ENCODE measurements at places on chromosomes 2 and 18.
A peak's percentile ranks its signal among the peaks of the same experiment; 100 is the strongest.

GRCh38 chr2:160271171-160272086 lies 71.4 kb upstream of the ITGB6 start:
- DNase-seq: no peak

GRCh38 chr18:49561289-49562193 lies at the start of gene LIPG:
LIPG (plus strand) TSS chr18:49562057; CDS start chr18:49562309, 252 bp downstream.
- no peak for DNase-seq

- no peak for DNase-seq
Observed at GRCh38 chr2:26717362-26717761, 24.8 kb downstream of the KCNK3 start.

GRCh38 chr2:230225486-230225885 lies at the start of gene SP140:
SP140 (plus strand) TSS chr2:230225736; CDS start chr2:230225845, 109 bp downstream.
- DNase-seq: peak; percentile 32

DNA sequence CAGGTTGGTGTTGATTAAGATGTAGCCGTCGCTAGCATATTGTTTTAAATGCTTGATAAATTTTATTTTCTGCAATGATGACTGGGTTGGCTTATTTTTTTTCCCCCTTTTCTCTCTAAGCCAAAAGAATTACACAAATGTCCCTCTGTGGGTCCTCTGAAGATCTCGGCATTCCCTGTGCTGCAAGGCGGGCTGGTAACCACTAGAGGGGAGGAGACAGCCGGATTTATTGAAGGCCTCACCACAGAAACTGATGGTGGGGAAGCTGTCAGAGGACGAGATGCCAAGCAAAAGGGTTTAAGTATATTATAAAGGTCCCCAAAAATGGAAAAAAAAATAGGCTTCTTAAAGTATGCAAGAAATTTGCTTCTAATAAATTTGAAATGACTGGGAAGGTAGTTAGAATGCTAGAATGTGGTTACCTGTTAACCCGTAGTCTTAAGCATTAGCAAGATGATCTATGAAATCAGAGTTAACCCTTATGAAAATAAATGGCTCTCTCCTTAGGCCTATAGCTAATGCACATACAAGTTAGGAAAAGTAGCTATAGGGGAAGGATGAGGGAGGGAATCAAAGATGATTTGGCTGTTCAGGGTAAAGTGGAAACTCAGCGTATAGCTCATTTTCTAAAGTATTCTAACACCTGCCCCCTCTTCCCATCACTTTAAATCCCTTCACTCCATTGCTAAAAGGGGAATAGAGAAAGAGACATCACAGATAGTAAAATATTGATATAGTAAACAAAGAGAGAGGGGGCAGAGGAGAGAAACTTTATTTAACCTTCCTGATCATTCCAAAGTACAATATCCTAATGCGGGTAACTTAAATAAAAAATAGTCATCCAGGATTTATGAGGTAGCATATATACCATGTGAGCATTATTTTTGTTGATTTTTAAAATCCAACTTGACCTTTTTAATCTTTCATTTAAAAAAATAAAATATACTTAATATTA lies 894.5 kb upstream of the POU3F3 start:
- no peak for DNase-seq

- DNase-seq: no peak
Observed at GRCh38 chr18:78207942-78208341, 771.7 kb upstream of the SALL3 start.

DNA sequence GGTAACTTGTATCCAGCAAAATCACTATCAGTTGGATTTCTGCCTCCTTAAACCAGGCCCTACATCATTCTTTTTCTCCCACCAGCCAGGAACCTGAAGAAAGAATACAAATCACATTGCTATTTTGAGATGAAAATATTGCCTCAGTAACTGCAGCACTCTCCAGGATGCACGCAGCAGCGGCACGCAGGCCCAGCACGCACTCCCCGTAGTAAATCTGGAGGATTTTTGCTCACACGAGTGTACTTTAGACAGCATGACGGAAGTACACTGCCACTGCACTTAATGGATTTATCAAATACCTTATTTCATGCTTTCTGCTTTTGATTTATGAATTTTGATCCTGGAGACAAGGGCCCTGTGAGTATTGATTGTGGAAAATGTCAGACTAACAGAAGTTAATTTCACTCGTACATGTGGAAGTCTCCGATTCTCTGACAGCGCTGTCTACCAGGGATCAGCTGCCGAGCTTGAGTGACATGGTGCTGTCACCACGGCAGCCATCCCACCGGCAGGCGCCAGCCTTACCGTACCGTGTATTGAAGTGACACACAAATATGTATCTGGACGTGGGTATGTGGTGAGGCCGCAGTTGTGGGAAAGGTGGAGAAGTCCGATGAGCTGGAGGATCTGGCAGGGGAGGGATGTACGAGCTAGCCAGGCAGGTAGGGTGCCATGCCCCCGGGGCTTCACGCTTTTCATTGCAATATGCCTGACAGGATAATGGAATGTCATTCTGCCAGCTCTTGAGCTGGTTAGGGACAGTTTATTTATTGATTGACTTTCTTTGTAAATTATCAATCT lies 863.7 kb downstream of the GALR1 start:
- DNase-seq: no peak

Data from activated T-helper 1 cell treated with anti-CD3 and anti-CD28 coated beads, Interleukin-2, amount 50 U/mL, for 16 hours (primary cell).